Central memory CD8-positive, alpha-beta T cell (primary cell): ENCODE measurements at places on chromosomes 16 and 17.

DNA sequence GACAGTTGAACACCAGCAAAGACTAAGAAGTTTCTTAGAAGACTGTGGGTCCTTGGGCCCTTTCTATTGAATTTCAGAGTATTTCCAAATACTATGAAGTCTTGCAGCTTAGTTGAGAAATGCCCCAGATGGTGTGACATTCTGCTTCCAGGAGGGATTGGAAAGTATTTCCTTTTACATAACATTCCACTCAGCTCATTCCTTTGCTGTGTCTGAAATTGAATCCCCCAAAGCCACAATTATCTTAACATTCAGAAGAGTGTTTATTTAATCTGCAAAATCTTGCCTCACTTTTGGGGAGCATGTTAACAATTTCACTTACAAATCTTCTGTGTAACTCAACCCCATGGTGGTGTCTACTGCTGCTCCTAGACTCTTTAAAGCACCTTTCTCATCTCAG is 307.7 kb downstream of the WWOX start:
- no peak for DNase-seq

DNA sequence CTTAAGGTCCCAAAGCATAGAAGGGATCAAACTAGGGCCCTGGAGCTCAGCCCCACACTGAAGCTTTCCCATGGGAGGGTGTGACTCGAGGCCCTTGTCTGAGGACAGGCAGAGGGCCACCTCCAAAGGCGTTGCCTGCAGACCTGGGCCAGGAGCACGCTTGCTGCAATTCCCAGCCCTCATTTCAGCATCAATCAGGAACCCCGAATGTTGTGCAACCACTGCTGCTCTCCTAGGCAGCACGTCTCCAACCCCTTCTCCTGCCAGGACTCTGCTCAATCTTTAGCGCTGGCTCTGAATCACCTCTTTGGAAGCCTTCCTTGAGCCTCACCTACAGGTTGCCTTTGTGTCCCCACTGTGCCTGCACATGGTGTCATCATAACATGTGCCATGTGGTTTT is 14.0 kb upstream of the ATP2C2 start:
- DNase-seq = no peak

DNA sequence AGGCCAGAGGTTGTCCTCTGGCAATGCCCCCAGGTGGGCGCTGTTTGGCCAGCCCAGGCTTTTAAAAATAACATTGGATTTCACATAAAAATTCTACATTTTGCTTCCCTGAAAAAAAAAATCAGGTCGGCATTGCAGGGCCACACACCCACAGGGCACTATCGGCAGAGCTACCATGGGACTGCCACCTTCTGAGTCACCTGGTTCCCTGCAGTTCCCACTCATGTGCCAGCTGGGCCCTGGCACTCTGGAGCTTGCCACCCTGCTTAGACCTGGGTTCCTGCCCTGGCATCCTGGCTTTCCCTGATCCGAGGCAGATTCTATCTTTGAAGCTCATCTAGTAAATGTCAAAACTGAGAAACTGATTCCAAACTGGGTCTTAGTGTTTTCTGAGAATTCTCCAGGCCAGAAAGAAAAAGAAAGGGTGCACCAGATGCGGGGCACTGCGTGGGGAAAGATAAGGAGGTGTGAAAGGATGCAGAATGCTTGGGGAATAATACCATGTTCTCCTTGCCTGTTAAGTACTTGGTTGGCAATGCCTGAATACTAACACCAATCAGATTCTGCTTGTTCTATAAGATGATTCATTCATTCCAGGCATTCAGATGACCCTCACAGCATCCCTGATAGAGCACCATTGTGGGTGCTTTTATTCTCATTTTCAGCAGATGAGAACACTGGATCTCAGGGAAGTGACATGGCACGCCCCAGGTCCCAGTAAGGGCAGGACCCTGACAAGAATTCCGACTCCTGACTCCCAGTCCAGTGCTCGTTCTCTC is 51.8 kb downstream of the RAI1 start:
- DNase-seq = no peak

DNA sequence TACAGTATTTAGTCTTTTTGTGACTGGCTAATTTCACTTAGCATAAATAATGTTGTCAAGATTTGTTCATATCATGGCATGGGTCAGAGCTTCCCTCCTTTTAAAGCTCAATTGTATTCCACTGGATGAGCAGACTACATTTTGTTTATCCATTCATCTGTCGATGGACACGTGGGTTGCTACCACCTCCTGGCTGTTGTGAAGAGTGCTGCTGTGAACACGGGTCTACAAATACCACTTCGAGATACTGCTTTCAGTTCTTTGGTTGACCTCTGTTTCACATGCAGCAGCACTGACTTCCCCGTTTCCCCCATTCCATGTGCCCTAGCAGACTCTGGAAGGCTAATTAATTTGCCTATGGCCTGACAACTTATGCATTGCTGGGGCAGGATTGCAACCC is 285.4 kb downstream of the SHISA9 start:
- DNase-seq = no peak

DNA sequence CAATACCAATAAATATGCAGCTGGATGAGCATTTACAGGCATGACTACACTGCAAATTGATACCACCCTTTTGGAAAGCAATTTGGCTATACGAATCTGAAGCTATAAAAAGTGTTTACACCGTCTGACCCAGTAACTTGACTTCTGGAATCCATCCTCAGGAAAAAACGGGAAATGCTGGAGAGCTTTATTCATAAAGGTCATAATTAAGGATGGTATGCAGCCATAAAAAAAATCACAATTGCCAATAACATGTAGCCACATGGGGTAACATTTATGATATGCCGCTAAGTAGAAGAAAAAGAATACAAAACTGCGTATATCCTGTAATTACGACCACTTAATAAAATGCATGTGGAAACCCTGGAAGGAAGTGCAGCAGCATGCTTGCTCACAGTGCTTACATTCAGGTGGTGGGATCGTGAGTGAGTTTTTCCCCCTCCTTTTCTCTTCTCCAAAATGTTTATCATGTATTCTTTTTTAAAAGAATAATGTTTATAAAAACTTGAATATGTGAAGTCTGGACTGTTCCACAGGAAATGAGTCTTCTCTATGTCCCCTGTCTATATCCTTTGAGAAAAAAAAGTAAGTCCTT is 34.2 kb downstream of the COPRS start:
- no peak for DNase-seq
